Endodermal cell (in vitro differentiated cells): ENCODE measurements at places on chromosomes 6 and 20. TPM values are rescaled to one million over a fixed set of nuclear protein-coding genes. Genes with fewer than 3 reads are reported as not detected.

- no peak for DNase-seq
These were observed at the start of gene AKAP12 for GRCh38 chr6:151239603-151240035. AKAP12 (plus strand) TSS chr6:151239967; CDS start chr6:151240563, 596 bp downstream.

DNA sequence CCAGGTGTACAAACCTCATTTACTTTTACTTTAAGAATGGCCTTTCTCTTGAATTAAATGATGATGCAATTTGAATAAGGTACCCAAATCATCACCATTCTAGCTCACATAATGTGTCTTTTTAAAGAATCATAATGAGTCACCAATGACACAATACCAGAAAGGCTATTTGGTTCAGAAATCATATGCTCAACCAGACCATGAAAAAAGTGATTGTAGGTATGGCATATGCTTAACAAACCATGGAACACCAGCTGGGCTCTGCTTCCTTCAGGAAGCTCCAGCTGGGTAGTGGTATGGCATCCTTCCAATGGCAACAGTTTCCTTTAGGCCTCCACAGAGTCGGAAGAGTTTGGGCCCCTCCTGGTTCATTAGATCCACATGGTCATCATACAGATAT is 128.2 kb downstream of the FRK start:
- DNase-seq, result no peak

DNA sequence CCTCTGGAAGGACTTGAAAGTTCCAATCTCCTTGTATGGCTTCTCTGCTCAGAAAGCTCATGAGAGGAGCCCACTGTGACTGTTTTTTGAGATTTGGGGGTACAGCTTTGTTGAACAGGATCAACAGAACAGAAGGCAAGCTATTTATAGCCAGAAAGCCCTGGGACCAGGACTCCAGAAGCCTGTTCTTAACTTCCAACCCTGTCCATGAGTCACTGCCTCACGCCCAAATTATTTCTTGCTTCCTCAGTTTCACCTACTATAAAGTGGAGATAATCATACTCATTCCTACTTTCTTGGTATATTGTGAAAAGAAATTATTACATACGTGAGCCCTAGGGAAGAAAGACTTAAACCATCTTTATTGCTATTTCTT is 100.9 kb upstream of the MARCKS start:
- no peak for DNase-seq

DNA sequence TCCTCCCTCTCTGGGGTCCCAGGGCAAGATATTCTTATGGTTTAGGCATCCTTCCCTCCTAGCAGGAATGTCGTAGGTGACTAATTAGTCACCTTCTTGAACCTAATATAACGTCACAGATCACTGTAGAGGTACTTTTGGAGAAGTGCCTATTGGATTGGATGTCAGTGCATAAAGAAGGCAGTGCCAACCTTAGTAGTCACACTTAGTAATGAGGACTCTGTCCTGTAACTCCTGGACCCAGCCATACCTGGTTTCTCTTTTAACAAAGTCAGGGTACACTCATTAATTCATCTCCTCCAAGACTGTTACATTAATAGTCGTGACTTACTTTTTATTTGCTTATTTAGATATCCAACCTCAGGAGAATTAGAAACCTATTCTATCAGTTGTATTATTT is 20.0 kb downstream of the VTA1 start:
- no peak for DNase-seq

UBE2C gene
- 127 to 245 TPM (median 216 TPM) in 3 replicates for total RNA-seq

ANKEF1 gene
- 6.1 to 14.6 TPM (median 13.1 TPM) in 3 replicates for total RNA-seq

DNA sequence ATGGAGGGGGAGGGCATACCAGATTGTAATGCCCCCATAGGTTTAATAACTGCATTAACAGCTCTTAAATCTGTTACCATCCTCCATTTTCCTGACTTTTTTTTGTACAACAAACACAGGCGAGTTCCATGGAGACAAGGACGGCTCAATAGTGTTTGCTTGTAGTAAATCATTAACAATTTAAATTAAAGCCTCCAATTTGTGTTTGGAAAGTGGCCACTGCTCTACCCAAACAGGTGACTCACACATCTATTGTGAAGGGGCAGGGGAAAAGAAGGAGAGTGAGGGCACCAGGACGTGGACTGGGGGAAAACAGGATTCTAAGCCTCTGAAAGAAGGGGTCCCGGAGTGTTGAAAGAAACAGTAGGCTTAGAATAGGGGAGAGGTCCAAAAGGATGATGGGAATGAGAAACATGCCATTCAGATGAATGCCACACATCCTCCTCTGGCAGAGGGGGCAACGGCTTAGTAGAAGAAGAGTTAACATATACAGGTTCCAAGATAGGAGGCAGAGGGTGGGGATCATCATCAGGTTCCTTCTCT is 6.9 kb downstream of the GLYATL3 start:
- DNase-seq, result no peak

- no peak for DNase-seq
These were observed 115.6 kb upstream of the PLCB4 start for GRCh38 chr20:8953300-8953699.
